NCI-H2081 (cell line): ENCODE measurements at places on chromosomes 2 and 18.
A peak's percentile ranks its signal among the peaks of the same experiment; 100 is the strongest.

DNA sequence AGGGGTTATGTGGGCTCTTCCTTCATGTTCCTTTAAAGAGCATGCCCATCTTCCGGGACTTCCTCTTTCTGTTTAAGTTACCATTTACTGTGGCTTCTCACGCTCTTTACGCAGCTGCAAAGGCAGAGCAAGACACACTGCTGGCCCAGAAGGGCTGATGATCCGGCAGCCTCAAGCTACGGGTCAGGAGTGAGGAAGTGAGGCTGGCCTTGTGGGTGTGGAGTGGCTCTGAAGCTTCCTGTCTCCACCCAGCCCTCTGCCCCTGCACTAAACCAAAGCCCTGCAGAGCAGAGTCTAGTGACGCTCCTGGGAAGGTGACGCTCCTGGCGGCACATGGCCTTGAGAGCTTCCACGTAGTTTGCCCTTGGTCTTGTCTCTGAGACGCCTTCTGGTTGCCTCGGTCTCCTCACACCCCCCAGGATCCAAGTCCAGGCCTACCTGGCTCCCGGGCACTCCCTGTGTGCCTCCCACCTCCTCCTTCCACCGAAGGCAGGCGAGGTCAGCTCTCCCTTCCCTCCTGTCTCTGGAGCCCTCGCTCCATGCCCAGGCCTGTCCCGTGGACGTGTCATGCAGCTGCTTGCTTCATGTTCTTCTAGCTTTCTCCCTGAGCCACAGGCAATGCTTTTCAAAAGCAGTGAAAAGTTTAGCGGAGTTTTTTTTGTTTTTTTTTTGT lies 50.3 kb downstream of the ARL4C start:
- DNase-seq: no peak

DNA sequence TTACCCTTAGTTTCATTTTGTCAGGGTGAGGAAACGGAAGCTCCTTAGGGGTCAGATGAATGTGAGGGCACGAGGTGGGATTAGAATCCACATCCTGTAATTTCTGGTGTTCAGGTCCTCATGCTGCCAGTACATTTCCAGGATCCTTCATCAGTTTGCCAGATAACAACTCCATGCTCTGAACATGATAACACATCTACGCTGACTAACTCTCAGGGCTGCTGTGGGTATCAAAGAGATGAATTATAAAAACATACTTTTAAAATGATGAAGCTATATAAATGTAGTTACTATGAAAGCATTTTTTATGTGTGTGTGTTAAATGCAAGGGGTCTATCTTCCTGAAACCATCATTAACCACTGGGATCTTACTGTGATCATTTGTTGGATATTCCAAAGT lies 325.9 kb downstream of the SLC8A1 start:
- no peak for DNase-seq

- DNase-seq: no peak
Measured at GRCh38 chr2:159090514-159091201, 122.2 kb downstream of the TANC1 start.

DNA sequence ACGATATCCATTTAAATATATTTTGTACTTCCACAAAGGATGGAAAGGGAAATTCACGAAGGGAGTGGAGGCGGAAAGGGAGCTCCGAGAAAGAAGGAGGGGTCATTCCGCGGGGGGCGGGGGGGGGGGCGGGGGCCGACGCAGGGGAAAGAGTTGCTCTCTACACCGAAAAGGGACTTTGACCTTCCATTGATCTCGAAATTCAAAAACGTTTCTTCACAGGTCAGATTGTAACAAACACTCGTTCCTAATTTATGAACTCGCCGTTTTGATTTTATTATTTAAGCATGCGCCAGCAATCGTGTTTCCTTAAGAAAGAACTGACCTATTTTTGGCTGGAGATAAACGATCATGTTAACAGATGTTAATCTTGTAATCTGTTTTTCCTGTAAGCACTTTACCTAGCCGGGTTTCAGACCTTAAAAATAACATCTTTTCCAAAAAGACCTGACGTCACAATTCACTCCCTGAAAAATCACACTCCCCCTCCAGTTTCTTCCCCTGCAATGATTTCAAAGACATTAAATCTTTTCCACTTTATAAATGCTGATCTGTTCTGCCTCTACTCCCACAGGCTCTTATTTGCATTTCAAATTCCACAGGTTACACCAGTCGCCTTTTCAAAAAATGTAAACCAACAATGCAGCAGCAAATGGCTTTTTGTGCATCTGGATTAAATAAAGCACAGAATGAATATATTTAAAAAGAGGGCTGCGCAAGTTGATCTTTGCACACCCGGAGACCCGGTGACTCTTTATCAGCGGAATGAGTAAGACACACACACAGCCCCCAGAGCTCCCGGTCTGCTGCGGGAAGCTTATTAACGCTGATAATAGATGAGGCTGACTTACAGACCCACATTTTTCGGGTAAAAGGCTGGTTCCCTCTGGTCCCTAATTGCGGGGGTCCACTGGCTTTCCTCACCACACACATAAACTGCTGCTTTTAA lies 1.6 kb downstream of the ZNF516 start:
- peak; percentile 59 for DNase-seq

GRCh38 chr2:235270291-235270690 lies 223.6 kb upstream of the AGAP1 start:
- no peak for DNase-seq

DNA sequence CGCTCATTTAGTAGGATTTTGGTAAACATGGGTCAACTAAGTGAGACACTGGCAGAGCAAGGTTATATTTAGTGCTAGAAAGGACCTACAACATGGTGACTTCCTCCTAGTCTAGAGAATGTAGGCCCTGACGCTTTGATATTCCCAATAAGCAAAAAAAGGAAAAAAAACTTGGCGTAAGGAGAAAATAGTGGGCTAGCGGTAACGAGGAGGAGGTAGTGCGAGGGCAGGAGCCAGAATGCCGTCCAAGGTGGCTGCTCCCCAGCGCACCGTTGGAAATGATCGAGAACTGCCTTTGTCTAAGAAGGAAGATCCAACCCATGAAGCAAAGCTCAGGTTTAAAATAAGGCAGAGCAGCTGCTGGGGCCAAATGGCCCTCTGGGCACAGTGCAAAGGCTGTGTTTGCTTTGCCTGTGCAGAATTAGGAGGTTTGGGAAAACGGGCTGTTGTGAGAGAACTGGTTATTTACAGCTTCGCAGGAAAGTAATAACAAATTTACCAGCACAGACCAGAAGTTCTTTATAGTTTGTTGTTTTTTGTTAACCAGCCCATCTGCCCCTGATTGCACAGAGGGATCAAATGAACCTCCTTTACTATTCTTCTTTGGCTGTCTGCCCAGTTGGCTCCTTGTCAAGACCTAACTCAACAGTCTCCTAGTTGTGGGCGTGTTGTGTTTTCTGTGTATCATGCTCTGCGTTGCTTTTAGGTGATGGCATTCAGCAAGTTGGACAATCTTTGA lies 86.6 kb downstream of the ITGB1BP1 start:
- DNase-seq: peak; percentile 96

- no peak for DNase-seq
Measured at GRCh38 chr2:35409762-35410161, 945.8 kb upstream of the CRIM1 start.

DNA sequence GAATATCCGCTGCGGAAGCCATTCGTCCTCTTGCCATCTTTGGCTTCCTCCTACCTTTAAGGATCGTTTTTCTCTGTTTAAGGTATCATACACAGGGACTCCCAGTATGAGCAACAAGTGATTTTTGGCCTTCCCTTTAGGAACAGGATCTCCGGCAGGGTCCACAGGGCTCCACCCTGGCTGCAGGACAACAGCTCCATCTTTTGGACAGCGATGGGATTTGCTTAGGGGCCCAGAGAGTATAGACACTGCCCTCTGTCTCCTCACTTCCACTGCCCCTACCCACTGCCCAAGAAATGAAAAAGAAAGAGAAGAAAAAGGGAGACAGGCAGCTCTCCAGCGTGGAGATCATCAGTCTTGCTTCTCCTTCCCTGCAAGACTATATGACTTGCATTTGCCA lies 224.5 kb downstream of the UXS1 start:
- DNase-seq: peak; percentile 35

DNA sequence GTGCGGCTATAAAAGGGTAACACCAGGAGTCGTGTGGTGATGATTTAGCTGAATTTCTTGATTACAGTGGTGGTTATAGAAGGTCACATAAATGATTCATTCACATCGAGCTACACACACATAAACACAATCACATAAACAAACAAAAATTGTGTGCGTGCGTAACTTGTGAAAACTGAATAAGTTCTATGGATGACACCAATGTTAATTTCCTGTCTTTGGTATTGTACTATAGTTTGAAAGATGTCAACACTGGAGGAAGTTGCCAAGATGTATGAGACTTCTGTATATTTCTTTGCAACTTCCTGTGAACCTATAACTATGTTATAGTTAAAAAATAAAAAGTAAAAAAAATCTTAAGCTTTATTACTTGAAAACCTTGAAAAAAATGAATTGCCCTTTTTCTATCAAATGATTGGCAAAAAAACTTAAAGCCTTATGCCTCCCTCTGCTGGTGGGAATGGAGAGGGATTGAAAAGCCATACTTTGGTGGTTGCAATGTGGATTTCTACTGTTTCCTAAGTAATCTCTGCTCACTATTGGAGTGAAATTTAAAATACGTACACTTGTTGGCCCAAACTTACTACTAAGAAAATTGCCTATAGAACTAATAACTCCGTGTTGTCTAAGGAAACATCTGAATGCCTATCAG lies 227.7 kb downstream of the RPIA start:
- no peak for DNase-seq

GRCh38 chr2:144886862-144887261 lies 366.9 kb upstream of the ZEB2 start:
- no peak for DNase-seq

DNA sequence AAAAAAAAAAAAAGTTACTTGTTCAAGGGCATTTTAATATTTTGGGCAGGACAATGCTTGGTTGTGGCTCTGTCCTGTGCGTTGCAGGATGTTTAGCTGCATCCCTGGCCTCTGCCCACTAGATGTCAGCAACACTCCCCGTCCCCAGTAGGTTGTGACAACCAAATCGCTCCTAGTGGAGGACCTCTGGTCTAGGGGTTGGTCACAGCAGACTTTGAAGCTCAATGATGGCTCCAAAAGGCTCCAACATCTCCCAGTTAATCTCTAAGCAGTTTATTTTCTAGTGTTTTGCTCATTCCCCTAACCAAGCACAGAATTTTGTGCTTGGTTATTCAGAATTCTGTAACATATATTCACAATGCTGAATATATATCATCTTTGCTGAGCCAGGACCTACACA lies 67.0 kb downstream of the CHRNA1 start:
- peak; percentile 65 for DNase-seq

DNA sequence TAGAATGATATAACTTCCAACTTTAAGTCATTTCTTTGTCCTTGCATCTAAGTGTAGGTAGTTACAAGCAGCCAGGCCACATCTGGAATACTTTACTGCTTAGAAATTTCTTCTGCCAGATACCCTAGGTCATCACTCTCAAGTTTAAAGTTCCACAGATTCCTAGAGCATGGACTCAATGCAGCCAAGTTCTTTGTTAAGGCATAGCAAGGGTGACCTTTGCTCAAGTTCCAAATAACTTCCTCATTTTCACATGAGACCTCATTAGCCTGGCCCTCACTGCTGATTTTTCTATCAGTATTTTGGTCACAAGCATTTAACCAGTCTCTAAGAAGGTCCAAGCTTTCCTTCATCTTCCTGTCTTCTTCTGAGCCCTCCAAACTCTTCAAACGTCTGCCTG lies 7.8 kb upstream of the UGT1A9 start:
- no peak for DNase-seq

DNA sequence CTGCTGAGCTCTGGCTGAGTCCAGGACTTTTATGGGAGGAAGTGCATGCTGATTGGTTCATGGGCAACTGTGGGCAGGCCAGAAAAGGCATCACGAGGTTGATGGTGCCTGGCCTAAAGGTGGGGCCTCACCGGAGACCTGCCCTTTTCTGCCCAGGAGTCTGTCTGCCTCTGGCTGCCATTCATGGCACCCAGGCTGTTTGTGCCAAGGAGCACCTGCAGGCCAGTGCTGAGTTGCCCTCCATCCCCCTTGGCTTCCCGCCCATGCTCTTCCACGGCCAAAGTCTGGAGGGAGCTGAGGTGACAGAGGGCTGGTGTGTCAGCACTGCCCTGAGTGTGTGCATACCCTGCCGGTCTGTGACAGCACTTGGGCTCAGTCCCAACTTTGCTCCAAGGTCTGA lies 123.2 kb downstream of the PTH2R start:
- no peak for DNase-seq

GRCh38 chr2:160210599-160211138 lies 10.6 kb upstream of the ITGB6 start:
- DNase-seq: peak; percentile 41

DNA sequence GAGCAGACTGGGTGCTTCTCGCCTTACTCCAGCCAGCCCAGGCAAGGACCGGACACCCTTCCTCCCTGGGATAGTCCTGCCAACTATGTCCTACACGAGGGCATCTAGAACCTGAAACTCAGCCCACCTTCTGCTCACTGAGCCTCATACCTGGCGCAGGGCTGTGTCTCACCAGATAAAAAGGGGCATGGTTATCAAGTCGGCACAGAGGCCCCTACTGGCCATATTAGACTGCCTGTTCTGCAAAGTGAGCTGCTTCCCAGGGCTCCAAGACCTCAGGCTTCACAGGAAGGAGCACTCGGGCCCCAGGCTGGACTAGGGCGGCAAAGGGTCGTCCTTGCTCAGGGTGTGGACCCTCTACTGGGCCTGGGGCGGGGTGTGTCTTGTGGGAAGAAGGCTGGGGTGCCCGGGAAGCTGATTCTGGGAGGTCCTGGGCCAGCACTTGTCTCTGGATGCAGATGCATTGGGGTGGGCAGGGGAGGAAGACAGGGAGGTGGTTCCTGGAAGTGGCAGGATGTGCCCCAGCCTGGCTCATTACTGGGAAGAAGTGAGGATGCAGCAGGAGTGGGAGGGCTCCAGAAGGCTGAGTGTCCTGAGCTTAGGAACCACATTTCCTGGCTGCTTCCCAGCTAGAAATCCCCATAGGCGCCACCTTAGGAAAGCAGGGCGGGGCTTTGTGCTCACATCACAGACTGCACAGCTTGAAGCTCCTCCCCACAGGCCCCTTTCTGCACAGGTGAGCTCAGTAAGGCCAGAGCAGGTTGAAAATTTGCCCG lies 19.6 kb downstream of the EHD3 start:
- peak; percentile 6 for DNase-seq

DNA sequence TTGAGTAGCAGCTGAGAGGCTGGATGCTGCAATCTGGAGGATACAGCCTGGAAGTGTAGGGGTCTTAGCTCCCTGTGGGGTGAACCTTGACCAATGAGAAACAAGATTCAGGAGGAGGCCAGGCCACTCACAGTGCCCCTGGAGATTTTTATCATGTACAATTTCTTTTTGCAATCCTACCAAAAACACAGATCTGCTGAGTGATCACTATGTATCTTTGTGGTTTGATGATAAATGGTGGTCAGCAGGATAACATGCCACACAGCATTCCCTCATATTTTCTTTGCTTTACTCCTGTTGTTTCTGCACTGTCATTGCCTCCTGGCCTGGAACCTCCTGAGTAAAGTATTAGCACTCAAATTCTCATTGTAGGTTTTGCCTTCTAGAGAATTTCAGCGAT lies 357.9 kb downstream of the THSD7B start:
- DNase-seq: no peak

GRCh38 chr2:45494275-45494977 lies 116.6 kb downstream of the SRBD1 start:
- DNase-seq: peak; percentile 56

- DNase-seq: no peak
Measured at GRCh38 chr2:232937278-232937906, 67.3 kb downstream of the SNORC start.

GRCh38 chr2:67516899-67517530 lies 119.9 kb downstream of the ETAA1 start:
- DNase-seq: peak; percentile 36

- no peak for DNase-seq
Measured at GRCh38 chr2:33924586-33925169, 325.6 kb upstream of the FAM98A start.
